ENCODE measurements at places on chromosomes 11 and 22.

- no peak for DNase-seq
These were observed 3.0 kb upstream of the MS4A7 start for GRCh38 chr11:60375316-60375715.

GRCh38 chr11:105789579-105790420 is 179.9 kb downstream of the GRIA4 start:
- DNase-seq, result no peak

DNA sequence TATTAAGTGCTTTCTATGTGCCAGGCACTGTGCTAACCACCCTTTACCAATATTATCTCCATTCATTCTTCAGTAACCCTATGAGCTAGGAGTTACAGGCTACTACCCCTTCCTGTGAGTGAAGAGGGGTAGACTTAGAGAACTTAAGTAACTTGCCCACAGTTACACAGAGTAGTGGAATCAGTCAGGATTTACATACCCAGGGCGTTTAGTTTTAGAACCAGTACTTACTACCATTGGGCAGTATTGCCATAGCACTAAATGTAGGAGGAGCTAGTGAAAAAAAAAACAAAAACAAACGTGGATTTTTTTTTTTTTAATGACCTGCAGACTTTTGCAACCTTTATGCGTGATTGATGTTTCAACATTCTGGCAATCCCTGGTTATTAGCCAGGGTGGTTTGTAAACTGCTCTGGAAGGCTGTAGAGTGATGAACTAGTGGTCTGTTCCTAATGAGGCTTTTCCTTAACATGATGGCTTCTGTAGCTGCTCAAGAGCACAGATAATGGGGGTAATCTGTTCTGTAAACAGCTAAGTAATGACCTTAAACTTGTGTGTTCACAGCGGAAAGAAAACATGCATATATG is 11.4 kb downstream of the TBCEL start:
- no peak for DNase-seq

- no peak for DNase-seq
These were observed at the start of gene RASL10A for GRCh38 chr22:29315286-29316140. TSS of gene RASL10A (minus strand) at chr22:29315697. CDS start at chr22:29315246, 451 bp downstream.

- no peak for DNase-seq
These were observed 24.3 kb upstream of the PICK1 start for GRCh38 chr22:38032681-38033521.

DNA sequence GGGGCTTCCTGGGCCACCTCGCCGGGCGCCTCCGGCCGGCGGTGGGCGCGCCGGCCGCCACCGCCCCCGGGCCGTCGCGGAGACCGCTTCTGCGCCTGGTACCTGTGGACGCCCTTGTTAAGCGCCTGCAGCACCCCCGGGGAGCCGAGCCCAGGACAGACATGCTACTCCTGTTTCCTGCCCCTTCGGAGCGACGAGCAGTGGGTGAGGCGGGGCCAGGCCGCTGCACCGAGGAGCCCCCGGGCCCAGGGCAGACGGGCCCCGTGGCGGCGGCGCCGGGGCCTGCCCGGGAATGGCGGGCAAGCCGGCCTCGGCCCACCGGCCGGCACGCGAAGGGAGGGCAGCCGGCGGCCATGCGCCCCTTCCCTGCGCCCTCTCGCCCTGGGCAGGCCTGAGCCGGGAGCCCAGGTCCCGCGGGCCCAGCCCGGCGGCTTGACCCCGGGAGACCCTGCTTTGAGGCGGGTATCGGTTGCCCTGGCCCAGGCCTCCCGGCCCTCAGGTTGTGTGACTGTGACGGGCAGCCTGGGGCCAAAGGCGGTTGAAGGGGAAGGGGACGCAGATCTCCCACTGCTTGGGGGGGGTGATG is 789 bp upstream of the KDM2A start:
- DNase-seq, result no peak

DNA sequence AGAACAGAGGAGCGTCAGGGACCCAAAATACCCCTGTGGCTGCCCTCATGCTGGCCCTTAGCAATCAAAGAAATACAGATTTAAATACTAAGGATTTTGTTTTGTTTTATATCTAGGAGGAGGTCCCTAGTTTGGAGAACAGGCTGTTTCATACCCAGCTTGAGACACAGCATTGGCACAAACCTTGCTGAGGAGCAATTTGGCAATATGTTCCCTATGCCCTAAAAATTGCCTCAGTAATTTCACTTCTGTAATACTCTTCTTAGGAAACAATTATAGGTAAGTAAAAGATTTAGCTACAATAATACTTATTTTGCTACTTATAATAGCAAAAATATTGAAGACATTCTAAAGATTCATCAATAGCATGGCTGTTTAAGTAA is 37.0 kb downstream of the TSKU start:
- DNase-seq, result no peak

- no peak for DNase-seq
These were observed 14.4 kb upstream of the UPK3A start for GRCh38 chr22:45270095-45271020.

GRCh38 chr11:102138670-102139069 is 28.4 kb downstream of the YAP1 start:
- no peak for DNase-seq

- no peak for DNase-seq
These were observed 8.4 kb upstream of the CD248 start for GRCh38 chr11:66325263-66325671.

- DNase-seq, result no peak
These were observed 57.6 kb downstream of the USP47 start for GRCh38 chr11:11899401-11899800.

GRCh38 chr11:925158-925495 is 543 bp upstream of the AP2A2 start:
- no peak for DNase-seq

DNA sequence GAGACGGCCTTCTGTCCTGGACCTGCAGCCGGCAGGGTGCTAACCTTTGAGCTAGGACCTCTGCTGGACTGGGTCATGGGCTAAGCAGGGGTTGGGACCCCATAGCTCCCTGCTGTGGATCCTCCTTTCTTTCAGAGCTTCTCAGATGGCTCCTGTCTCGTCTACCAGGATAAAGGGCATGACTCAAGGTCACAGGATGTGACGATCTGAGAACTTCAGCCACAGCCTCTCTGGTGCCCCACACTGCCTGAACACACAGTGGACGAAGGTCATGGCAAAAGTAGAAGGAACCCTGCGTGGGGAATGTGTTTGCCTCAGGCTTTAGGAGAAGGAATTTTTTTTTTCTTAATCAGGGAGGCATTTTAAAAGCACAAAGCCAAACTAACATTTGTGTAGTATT is 196.7 kb downstream of the TRIM29 start:
- no peak for DNase-seq

DNA sequence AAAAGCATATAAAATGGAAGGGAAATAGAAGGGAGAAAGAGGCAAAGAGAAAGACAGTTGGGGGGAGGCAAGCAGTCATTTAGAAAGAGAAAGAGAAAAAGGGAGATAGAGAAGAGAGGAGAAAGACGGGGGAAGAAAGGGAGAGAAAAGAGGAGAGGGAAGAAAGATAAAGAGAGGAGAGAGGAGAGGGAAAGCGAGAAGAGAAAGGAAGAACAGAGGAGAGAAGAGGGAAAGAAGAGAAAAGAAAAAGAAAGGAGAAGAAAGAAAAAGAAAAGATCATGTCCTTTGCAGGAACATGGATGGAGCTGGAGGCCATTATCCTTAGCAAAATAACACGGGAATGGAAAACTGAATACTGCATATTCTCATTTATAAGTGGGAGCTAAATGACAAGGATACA is 247.7 kb downstream of the MIAT start:
- no peak for DNase-seq

DNA sequence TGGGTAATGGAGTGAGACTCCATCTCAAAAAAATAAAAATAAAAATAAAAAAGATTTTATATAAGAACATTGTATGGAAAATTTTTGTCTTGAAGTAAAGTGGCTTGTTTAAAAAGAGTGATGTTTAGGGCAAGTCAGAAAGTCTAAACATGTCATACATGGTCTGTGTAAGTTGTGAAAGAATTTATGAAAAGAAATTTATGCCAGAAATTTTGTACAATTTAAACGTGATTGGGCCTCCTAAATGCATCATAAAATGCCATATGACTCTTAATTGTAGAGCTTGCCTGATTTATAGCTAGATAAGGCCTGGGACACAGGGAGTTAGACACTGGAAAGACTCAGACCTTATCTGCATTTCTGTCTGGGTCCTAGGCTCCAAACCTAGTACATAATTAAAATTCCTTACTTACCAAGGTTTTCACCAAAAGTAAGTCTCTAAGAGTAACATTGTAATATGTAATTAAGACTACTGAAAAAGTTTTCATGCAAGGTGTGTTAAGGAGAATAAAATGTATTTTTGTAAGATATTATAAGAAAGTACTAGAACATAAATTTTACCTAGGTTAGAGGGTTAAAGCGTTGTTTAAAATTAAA is 110.5 kb downstream of the AASDHPPT start:
- DNase-seq, result no peak

GRCh38 chr11:121715405-121715804 is 262.6 kb upstream of the SORL1-AS1 start:
- no peak for DNase-seq

DNA sequence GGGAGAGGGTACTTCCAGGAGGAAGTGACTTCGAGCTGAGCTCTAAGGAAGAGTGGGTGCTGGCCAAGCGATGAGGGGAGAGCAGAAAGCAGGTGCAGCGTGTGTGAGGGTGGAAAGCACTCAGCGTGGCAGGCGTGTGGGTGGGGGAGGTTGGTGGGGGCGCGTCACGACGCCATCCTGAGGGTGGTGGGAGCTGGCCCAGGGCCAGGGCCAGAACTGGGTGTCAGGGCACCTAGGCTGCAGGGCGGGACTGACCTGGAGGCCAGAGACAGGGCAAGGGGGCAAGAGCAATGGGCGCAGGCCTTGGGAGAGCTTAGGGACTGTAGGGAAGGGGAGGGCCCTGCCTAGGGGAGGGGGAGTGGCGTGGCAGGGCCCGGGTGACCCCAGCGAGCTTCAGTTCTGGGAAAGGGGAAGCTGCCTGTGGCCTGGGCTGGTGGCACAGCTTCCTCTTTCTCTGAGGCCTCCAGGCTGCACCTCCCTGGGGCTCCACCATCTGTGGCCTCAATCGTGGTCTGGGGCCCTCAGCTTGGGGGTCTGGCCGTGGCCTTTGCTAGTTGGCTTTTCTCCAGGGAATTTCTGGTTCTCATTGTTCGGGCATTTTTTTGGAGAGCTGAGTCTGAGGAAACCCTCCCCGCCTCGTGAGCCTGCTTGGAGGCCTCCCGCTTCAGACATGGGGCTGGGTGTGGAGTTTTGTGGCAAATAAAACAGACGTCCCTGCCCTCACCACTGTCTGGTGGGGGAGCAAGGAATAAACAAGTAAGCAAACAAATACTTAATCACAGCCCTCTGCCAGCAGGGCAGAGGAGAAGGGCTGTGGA is 8.9 kb downstream of the RELT start:
- no peak for DNase-seq

DNA sequence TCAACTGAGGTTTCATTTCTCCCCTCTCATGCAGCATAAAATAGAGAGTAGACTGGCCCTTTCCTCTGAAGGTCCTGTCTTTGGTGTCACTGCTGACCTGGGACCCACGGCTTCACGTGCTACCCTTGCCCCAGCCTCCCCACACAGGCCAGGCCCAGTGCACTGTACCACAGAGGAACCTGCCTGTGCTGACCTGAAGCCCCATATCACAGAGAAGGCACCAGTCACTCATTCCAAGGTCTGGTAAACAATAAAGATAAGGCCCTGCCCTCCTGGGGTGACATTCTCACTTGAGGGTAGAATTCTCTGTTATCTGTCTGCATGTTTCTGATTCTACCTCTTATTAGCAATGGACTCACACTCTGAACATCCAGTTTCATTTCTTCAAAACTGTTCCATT is 51.3 kb downstream of the RPL27A start:
- DNase-seq, result no peak

- no peak for DNase-seq
These were observed 49.0 kb upstream of the CYP2D6 start for GRCh38 chr22:42179616-42180015.

DNA sequence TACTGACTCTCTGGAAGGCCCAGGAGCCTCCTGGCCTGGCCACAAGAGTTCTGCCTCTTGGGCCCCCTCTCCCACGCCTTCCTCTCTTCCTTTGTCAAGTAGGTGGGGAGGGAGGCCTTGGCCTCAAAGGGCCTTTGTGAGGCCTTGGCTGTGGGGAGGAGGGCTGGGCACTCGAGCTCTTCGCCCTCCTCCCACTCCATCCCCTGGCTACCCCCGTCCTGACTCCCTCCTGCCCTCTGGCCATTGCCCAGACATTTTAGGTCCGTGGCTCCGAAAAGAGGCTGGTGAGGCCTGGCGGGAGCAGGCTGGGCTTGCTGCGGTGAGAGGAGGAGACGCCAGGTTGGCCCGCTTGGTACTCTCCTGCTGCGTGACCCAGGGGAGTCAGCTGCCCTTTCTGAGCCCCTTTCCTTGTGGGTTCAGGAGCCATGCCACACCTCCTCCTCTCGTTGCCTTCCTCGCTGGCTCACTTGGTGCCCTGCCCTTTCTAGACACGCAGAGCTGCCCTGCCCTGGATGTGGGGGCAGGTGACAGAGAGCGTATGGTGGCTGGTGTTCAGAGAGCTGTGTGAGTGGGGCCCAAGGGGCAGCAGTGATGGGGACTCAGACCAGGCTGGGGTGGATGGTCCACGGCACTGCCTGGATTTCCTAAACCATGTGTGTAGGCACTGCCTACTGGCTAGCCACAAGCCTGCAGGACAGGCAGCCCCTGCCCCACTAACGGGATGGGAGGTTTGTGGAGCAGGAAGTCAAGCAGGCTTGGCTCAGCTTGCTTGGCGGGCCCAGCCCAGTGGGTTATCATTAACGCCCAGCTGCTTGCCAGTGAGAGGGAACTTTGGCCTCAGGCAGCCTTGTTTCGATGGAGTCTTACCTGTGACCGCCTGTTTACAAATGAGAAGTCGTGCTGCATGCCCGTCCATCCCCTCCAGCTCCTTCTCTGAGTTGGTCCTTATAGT is 15.8 kb upstream of the OMP start:
- no peak for DNase-seq

DNA sequence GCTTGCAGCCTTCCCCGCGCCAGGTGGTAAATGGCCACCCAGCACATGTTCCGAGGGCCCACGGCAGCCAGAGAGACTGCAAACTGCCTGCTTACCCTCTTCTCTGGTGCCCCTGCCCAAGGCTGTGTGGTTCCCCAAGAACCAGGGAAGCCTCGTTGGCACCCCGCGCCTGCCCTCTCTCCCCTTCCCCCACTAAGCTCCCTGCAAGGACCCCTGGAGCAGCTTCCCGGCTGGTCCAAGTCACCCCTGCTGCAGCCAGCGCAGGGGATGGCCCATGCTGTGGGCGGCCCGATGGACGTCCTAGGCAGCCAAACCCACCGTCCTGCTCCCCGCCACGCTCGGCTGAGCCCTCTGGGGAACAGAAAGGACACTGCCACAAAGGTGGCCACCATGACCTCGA is 30.2 kb downstream of the MACROD1 start:
- no peak for DNase-seq

Measured in stimulated activated CD8-positive, alpha-beta memory T cell treated with anti-CD3 and anti-CD28 coated beads, Interleukin-12 subunit alpha, Interleukin-12 subunit beta, amount 100 ng/mL, for 1 hour (primary cell).